ENCODE measurements at places on chromosomes 7 and 10.

- no peak for DNase-seq
Measured at GRCh38 chr10:110642204-110643034, 1.7 kb upstream of the RBM20 start.

- no peak for DNase-seq
Measured at GRCh38 chr7:28423918-28424514, 11.7 kb downstream of the CREB5 start.

GRCh38 chr10:24622781-24623301 is 100.8 kb downstream of the ARHGAP21 start:
- DNase-seq, result no peak

DNA sequence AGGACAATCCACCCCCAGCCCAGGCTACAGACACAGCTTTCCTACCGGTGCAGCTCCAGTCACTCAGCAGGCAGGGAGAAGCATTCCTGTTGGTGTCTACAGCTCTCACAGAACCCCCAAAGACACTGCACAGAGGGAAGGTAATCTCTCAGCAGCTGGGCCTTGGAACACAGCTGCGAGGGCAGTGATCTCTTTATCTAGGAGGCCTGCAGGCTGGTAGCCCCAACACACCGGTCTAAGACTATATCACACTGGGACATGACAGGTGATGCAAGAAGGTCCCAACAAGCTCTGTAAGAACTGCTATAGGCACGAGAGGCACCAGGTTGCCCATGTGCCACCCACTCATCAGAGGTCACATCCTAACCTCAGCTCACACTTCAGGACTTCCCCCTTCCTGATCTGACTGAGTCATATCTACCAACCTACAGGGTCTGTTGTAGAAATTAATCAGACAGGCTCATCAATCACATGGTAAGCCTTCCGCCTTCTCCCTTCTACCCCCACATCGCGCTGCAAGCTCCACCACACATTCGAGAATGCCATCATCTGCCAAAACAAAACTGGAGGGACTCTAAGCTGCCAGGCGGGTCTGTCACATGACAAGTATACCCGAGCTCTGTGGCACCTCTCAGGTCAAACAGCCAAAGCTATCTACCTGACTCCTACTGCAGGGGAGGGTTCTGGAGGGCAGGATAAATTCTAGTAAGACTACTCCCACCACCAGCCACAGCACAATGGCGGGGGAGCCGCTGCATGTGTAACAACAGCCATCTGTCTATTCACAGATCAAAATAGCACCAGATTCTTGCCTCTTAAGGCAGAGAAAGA is 26.1 kb downstream of the FAM53B start:
- no peak for DNase-seq

GRCh38 chr7:151134743-151135524 is 32.6 kb downstream of the GBX1 start:
- DNase-seq, result no peak

- DNase-seq, result peak; percentile 25
Measured at GRCh38 chr10:98664329-98665042, 217.8 kb upstream of the HPS1 start.

GRCh38 chr7:91847876-91848588 is 32.5 kb downstream of the MTERF1 start:
- no peak for DNase-seq

DNA sequence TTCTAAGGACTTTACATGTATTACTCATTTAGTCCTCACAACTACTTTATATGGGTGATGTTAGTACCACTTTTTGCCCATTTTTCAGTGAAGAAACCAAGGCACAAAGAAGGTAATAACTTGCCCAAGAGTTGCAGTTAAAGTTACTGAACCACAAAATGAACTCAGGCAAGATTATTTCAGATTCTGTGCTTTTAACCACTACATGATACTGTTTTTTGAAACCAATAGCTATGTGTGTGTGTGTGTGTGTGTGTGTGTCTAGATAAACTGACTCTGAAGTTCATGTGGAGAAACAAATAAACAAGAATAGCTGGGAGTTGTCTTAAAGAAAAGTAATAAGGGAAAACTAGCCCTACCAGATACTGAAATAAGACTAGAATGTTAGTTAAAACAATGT is 60.8 kb upstream of the OIT3 start:
- DNase-seq, result no peak

GRCh38 chr10:91579329-91579985 is 53.4 kb downstream of the PPP1R3C start:
- peak; percentile 7 for DNase-seq

DNA sequence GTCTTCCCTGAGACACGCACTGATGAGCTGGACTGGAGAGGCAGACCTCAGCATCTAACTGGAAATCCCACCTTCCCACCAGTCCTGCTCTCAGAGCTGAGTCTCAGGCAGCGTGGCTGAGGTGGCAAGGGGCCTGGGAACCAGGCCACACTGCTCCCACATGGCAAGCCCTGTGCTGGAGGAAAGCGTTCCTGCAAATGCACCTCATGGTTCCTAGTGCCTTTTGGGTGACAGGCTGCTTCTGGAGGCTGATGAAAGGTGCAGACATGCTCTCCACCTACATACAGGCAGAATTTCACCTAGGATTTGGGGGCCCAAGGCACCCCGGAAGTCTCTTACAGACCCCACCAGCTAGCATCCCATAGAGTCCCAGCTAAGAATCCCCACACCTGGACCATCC is 432.9 kb upstream of the FOXK1 start:
- DNase-seq, result no peak

DNA sequence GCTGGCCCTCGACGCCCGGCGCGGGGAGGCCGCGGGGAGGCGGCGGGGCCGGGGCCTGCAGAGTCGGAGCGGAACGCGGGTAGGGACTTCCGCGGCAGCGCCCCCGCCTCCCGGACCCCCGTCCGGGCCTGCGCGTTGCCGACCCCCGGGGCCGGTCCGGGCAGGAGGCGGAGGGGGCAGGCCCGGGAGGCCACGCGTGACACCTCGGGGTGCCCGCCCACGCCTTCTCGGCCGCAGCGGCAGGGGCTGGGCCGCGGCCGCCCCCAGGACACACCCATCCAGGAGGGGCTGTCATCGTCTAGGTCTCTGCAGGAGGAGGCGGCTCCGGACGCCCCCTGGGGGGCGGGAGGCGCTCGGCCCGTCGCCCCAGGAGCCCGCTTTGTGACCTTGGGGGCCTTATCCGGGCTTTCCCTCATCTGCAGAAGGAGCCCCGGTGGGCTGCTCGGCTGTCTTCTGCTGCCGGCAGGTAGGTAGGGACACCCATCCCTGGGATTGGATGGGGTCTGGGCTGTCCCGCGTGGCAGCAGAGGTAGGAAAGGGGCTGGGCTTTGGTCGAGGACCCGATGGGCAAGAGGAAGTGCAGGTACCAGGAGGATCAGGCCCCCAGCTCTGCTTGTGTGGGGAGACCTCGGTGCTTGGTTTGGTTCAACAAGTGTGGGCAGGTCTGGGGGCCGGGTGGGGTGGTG is 569 bp downstream of the ZNF316 start:
- no peak for DNase-seq

DNA sequence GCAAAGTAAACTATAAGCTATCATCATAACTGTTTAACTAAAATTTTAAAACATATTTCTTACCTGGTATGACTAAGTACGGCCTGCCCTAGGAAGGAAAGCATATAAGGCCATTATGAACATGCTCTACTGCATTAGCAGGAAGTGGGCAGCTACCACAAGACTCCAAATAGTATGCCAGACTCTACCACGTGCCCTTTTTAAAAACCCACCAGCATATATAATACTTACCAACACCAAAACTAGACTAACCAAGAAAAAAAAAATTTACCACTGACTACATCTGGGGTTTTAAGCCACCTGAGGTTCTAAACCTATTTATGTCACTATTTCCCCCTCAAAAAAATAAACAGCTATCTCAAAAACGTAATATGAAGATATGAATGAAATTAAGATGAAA is 30.1 kb downstream of the NUDCD3 start:
- no peak for DNase-seq

DNA sequence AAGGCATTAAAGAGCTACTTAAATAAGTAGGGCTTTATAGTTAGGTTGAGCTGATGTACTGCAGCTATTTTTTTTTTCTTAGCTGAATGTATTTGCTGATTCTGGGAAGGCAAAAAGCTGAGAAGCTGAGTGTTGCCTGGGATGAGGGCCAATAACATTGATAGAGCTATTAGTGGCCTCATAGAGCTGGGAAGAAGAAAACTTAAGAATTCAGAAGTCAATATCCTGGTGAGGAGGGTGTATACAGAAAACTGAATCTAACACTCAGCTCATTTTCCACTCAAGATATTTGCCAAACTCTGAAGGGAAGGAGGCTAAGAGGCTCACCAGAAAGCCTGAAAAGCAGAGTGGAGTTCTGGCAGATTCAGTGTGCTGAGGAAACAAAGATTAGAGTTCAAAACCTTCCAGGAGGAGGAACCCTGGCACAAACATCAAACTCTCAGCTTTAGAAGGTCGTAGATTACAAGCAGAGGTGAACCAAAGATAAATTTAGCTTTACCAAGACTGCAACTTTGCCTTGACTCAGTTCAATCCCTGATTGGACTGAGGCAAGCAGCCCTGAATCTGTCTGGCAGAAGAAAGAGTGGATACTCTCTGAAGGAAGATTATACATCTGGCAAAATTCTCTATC is 11.3 kb downstream of the PPP1R3C start:
- no peak for DNase-seq

- no peak for DNase-seq
Measured at GRCh38 chr7:15648461-15648961, 38.0 kb downstream of the MEOX2 start.

- DNase-seq, result no peak
Measured at GRCh38 chr10:95653895-95654294, 2.6 kb downstream of the ALDH18A1 start.

DNA sequence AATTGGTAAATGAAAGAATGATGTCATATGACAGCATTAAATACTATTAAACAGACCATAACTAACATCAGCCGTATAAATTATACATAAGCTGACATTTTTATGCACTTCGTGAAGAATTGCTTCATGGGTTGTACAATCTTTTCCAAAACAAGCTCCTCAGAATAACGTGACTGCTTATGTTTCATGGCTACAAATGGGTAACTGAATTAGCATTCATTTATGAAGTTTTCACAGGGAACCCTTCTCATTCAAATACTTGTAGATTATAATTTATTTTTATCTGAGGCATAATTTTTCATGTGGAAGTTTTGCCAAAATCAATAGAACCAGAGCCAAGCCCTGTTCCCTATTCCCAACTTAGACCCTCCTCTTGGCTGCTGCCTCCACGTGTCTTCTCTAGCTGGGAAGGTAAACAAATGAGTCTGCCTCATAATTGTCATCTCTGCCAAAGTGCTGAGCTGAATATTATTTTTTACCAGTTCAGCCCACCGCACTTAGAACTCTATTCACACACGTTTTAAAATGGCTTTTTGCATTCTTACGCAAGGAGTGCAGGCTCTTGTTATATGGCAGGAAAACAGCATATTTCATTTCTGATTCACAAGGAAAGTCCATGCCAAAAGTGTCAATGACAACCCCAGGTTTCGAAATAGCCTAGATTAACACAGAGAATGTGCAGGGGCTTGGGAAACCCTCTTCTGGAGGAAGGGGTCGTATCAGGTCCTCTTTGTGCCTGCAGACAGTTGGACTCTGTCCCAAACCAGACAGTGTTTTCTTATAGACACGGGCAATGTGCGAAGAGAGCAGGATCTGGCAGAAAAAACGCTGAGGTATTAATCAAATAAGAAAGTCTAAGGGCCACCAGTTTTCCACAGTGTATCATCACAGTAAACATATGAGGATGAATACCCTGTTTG is 370.7 kb upstream of the MGMT start:
- DNase-seq, result peak; percentile 93

GRCh38 chr10:32317795-32318357 is 29.1 kb downstream of the EPC1 start:
- no peak for DNase-seq

DNA sequence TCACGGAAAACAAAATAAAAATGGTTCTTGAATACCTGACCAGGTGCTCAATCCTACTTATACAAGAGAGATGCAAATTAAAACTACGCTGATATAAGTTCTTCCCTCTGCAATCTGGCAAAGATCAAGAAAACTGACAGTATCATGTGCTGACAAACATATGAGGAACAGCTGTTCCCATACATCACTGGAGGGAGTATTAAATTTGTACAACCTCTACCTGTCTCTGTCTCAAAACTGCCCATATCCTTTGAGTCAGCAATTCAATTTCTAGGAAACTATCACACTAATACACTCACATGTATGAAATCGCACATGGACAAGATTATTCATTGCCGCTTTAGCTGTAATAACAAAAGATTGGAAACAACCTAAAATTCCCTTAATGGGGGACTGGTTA is 11.0 kb upstream of the IL6 start:
- no peak for DNase-seq

- no peak for DNase-seq
Measured at GRCh38 chr7:14747701-14748100, 154.8 kb downstream of the DGKB start.

DNA sequence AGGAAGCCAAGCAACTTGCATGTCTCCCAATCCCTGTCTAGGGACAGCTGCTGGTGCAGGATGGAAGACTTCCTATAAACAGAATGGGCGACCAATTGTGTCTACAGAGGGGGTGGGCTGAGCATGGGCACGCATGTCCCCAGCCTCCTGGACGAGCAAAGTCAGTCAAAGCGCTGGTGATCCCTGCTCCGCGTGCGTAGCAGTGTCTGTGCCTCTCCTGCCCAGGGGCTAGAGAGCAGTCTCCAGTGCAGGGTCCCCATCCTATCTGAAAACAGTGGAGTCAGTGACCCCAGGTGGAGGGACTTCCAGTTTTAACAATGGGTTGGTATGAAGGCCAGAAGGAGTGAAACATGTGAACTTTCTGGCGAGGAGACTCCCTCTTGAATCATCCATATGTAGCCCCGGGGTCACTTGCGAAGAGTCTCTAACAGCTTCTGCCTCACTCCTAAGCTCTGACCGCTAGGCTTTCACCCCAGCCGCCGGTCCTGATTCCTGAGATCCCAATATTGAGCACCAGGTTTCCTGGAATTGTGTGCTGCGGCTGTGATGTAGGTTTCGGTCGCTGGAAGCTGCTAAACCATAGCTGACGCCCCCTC is 714 bp upstream of the CASP2 start:
- no peak for DNase-seq

DNA sequence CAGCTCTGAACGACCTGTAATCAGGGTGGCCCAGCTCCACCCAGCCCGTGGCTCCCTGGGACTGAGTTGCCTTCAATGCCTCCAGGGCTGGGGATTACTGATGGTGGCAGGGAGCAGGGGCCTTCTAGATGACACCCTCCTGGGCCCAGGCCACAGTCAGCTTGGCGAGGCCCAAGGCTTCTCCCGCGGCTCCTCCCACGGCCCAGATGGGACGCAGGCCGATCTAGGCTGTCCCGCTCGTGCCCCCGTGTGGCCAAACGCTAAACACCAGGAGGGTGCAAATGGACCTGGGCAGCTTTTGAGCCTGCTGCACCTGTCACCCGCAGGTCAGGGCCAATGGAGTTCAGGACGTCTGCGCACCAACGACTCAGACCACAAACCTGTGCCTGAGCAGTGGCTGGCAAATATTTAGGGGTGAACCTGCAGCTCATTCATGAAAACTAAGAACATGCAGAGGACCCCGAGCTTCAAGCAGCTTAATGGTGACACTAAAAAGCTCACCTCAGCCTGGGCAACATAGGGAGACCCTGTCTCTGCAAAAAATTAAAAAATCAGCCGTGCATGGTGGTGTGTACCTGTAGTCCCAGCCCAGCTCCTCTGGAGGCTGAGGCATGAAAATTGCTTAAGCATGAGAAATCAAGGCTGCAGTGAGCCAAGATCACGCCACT is 43.2 kb downstream of the ASB13 start:
- DNase-seq, result peak; percentile 69

Measured in brain microvascular endothelial cell (primary cell).